Caudate nucleus (tissue), 63 donors: ENCODE measurements at places on chromosomes 12 and 14.
A peak's percentile ranks its signal among the peaks of the same experiment; 100 is the strongest.

- DNase-seq, result no peak
Measured at GRCh38 chr14:64952598-64953309, 10.2 kb upstream of the GPX2 start.

- DNase-seq, result no peak
Measured at GRCh38 chr14:51616724-51617409, 34.8 kb upstream of the FRMD6 start.

DNA sequence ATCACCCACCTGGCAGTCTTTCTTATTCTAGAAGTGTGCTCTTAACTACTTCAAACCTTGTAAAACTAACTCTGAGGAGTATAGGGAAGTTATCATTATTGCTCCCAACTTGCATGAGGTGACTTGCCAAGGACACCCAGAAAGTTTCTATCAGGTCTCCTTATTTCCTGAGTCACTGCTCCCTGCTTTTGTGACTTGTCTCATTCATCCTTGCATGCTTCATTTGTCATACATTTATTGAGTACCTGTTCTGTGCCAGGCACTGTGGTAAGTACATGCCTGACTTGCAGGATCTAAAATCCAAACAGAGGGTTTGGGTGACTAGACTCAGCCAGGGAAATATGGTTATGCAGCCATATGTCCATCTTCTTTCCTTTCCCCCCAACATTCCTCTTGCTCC lies 25.5 kb downstream of the CFAP251 start:
- DNase-seq, result no peak

GRCh38 chr14:55051423-55052268 lies at the start of gene MAPK1IP1L:
TSS of gene MAPK1IP1L (plus strand) at chr14:55051647. CDS start at chr14:55061684, 10,037 bp downstream.
- peak; percentile 46 for DNase-seq

- no peak for DNase-seq
Measured at GRCh38 chr14:76720382-76720813, 40.9 kb upstream of the VASH1 start.

DNA sequence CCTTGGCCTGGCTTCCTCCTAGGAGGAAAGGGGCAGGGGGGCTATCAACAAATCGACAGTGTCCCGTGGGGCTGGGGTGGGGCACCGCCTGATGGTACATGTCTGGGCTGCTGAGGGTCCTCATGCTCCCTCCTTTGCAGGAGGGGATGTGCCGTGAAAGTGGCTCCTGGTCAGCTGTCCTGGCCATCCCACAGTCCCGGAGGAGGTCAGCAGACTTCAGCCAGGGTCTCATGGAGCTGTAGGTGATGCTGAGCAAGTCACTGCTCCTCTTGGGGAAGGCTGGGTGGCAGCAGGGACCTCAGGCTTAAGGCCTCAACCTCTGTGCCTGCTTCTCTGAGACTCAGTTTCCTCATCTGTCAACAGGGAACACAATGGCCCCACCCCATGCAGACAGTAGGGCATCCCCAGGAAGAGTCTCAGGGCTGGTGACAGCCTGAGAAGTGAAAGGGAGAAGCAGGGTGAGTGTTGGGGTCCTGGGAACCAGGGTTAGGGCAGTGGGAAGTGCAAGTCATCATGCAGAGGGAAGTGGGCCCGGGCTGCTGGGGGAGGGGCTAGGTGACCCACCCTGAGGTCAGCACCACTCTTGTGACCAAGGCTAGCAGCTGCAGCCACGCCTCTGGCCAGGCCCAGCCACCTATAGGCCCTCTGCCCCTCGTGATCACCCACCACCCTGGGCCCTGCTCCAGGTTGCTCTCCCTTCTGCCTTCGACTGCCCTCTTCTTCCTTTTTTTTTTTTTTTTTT lies 4.4 kb upstream of the TNFAIP2 start:
- DNase-seq, result no peak

DNA sequence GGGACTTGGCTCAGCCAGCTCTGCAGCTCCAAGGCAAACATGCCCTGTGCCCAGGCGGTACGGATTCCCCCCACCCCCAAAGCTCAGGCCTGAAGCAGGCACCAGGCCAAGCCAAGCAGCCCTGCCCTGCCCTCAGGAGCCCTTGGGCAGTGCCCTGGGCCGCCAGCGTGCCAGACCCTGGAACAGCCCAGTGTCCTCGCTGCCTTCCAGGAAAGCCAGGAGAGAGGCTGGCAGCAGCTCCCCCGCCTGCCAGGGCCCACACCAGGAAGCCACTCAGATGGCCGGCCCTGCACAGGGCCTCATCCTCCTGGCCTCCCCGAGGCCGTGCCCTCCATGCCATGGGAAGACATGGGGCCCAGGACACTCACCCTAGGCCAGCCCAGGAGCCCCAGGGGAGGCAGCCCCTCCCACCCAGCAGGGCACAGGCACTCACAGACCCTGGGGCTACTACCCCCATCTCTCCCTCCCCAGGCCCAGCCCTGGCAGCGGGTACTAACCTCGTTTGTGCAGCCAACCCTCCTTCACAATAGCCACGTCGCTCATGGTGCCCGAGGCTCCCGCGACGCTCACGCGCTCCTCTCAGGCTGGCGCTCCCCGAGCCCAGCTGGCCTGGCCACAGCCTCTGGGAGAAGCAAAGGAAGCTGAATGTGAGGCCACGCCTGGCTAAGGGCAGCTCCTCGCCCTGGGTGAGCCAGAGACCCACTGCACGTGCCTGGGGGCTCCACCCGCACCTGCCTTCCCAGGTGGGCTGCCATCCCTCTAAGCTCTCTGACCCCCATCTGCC lies 3.3 kb downstream of the AKT1 start:
- no peak for DNase-seq

DNA sequence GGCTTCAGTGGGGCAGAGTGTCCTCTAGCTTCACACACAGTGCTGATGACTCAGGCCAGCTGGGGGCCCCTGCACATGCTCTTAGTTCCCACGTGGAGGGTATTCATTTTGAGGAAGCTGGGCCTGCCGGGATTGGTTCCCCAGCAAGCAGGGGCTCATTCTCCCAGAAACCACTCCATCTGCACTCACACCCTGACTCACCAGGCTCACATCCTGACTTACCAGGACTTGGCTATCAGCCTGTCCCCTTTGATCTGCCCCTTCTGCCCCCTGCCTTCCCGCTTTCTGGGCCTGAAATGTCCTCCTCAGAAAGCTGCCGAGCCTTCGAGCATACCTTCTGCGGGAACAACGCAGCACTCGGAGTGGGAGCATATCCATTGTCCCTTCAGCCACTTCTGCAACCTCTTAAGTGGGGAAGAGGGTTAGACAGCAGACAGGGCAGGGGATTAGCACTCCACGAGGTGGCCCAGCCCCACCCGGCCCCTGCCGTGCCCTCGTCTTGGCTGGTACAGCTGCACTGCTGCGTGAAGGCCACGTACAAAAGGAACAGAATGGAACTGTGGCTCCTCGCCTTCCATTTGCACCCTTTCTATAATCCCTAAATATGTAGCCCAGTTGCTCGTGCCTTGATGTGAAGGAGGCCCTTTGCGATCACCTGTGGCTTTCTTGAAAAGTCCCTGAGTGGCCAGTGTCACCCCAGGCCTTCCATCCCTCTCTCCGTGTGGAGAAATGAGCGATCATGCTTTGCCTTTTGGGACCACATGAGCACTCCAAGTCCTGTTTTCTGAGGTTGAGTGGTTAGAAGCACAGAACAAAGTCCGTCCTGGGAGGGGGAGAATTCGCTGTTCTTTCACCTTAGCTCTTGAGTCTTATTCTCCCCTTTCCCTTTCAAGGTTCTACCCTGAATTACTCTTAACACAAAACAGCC lies 26.1 kb downstream of the TPCN1 start:
- DNase-seq, result no peak

DNA sequence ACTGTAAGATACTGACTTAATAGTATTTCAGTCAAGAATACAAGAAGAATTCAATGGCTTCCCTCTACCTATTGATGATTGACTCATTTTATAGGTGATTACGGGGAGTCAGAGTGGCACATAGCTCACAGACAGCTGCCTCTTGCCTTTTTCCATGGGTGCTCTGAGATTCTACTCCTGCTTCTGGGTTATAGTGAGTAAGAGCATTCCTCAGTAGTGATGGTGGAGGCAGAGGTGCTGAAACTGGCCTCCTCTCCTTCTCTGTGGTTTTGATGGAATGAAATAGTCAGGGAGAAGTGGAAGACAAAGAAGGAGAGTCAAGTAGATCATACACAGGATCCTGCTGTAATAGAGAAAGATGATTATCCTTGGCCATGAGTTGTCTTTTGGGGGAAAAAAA lies 438.2 kb upstream of the FAR2 start:
- no peak for DNase-seq

GRCh38 chr14:101470266-101470665 lies 91.0 kb upstream of the DIO3 start:
- DNase-seq, result no peak

GRCh38 chr12:1815814-1816729 lies 4.3 kb upstream of the LRTM2 start:
- no peak for DNase-seq

DNA sequence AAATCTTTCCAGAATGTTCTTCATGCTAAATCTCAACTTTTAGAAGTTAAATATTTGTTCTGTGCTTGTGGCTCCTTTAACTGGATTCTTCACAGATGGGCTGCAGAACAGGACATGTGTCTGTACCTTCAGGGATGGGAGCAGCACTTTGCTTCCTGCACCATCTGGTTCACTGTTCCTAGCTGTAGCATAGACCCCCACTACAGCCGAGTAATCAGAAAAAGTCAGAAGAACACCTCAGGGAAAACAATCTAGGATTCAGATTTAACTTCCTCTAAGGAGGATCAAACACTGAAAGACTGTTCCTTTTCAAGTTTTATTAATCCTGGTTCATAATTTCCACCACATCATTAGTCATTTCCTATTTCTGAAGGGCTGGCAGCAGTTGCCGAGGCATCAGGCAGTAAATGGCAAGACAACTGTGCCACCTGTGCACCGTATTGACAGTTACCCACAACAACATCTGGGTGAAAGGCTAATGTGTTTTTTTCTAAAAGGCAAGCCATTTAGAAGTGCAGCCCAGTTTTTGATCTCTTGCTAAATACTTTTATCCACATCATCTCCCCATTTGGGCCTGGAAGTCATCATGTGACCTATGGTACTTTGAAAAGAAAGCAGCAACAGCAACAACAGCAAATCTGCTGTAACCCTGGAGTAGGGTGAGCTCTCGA lies 212.8 kb upstream of the BMP4 start:
- DNase-seq, result no peak

- no peak for DNase-seq
Measured at GRCh38 chr14:64956697-64957406, 14.3 kb upstream of the GPX2 start.

GRCh38 chr12:124509676-124510300 lies 57.6 kb downstream of the NCOR2 start:
- peak; percentile 21 for DNase-seq

DNA sequence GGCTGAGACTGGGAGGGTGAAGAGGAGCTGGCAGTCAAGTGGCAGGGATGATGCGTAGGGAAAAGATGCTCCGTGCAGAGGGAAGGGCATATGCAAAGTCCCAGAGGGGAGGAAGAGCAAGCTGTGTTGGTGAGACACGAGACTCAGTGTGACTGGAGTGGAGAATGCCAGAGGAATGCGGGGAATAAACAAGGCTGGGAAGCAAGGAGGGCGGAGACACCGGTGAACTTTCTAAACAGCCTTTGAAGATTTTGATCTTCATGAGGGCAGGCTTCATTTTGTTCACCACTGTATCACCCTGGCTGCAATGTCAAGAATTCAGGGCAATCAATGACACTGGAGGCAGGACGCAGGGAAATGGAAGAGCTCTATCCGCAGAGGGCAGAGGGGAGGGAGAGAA lies 535.8 kb downstream of the FUT8 start:
- no peak for DNase-seq
